ENCODE measurements at places on chromosomes 5 and 9.

DNA sequence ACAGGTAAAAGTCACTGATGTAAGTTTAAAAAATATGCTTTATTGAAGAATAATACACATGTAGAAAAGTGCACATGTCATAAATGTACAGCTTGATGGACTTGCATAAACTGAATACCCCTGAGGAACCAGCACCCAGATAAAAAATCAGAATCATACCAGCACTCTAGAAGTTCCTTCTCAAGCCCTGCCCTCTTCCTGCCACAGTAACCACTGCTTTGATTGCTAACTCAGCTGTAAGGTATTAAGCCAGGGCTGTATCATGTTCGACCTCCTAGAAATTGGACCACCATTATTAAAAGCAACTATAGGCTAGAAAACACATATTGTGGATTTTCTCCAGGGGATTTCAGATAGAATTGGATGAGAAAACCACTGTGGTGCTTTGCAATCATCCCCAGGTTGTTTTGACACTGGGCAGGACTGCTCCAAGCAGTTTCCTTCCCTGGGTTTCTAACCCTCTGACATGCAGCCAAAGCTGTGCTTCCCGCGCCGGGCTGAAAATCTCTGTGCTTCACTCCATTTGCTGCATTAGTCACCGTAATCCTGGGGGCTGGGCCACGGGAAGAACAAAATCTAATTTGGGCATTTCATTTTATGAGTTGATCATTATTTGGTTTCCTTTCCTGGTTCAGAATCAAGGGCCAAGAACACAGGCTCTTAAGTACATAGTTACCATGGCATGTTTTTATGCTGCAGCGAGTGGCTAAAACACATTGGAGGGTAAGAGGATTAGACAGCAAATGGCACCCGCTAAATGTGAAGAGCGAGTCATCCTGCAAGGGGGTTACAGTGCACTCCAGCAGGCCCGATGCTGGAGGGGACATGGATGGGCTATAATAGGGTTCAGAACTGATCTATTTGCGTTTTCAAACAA is 139.4 kb upstream of the IL12B start:
- DNase-seq: no peak

GRCh38 chr5:88380332-88380731 is 111.7 kb upstream of the TMEM161B start:
- DNase-seq: no peak

GRCh38 chr9:69168709-69169217 is 5.3 kb upstream of the TJP2 start:
- no peak for DNase-seq

- DNase-seq: no peak
Observed at GRCh38 chr9:69594180-69594579, 78.0 kb downstream of the APBA1 start.
